ENCODE measurements at places on chromosomes 6 and 20.

DNA sequence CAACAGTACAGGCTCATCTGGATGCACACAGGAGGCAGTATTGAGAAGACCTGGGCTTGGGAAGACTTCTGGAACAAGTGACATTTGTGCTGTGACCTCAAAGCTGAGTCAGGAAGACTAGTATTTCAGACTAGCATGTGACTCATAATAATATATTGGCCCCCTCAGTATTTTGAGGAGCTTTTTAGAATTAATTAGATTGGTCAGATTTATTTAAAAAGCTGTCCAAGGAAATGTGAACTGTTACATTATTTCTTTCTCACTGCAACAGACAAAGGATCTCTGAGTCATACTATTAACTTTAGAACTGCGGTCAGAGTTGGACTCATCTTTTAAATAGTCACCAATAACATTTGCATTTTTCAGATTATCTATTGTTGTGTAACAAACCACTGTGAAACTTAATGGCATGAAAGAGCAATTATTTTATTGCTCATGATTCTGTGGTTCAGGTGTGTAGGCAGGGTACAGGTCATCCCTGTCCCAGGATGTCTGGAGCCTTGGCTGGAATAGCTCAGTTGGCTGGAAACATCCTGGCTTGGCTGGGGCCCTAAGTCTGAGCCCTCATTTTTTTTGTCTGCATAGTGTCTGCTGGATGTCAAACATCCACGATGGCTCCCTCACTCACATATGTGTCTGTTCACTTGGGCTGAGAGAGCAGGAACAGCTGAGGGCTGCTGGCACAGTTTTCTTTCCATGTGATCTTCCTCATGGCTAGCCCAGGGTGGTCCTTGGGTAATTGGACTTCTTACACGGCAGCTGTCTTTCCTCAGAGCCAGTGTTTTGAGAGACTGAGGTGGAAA, 46.9 kb downstream of the MAP3K4 start:
- DNase-seq, result no peak

DNA sequence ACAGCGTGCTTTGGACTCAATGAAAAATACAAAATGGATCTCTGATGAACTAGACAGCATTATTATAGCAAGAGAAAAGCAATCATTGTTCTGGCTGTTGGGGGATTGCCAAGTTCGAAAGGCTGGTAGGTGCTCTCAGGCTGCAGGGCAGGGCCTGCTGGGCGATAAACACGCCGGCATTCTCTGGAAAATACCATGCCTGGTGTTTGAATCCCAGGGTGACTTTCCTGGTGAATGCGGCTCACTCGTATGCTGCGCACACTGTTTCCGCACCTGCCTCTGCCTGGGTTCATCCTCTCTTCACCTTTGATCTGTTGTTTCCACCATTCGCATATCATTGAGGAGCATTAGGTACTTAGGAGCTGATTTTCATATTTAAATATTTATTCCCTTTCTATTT, 37.4 kb downstream of the GCNT2 start:
- no peak for DNase-seq

GRCh38 chr6:43860285-43860684, 90.3 kb downstream of the VEGFA start:
- DNase-seq, result no peak

- DNase-seq, result no peak
These were observed 587.9 kb downstream of the C6orf118 start for GRCh38 chr6:164721460-164721859.

GRCh38 chr20:1327827-1328679, 886 bp downstream of the SDCBP2 start:
- DNase-seq, result no peak

- DNase-seq, result no peak
These were observed 2.6 kb upstream of the SIRPB1 start for GRCh38 chr20:1622450-1622849.

DNA sequence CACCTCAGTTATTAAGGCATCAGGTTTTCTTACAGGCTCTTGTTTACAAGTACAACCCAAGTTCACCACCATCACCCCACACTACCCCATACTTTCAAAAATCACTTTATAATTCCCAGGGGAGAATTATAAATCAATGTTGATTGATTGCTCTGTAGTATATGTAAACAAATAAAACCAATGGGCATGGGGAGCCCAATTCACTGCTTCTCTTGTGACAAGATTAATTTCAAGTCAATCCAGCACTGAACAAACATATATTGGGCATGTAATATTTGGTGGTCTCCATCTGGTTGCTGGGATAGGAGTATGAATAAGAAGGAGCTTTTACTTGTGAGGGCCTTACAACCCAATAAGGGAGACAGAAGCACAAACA, 95.8 kb downstream of the CLVS2 start:
- DNase-seq, result no peak

DNA sequence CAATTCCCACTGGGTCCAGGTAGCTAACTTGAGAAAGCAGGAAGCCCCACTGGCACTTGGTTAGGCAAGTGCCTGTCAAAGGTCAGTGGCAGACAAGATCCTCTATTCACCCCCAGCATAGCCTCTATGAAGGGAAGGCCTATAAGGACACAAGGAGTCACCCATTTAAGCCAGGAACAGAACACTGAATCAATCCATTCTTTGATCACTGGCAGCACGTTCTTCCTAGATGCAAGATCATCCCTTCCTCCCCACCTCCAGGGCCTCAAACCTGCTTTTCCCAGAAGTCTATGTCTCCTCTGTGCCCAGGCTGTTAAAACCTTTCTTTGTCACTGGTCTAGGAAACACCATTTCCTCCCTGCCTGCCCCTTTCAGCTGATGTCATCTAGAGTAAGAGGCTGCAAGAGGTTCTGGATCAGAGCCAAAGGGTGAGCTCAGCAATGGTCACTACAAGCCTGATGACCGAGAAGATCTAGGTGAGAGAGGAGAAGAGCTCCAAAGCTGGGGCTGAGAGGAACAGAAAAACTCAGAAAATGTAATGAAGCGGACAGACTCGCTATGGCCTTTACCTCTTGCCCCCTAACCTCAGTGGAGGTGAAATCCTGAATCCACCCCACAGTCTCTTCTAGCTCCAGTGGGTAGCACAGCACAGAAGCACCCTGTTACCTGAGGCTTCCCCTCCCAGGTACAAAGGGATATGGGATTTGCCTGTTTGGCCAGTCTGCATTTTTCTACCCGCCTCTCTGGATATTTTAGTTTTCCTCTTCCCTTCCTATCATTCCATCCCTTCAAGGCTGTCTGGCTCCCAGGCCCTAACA, 1.8 kb downstream of the GTPBP2 start:
- no peak for DNase-seq

DNA sequence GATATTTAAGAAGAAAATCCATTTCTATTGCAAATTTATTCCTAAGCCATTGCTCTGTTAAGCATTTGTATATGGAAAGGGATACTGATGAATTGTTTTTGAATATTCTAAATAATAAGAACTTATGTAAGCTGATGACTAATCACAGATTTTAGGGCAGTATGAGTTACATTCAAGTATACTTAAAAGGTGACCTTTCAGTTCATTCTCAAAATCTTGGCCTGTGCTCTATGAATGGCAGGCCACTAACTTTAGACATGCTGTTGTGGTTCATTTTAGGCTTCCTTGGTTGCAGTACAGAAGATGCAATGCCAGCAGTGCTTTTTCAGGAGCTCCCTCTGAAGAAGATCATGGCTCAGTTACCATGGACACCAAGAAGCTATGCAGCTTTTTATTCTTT, 380.4 kb downstream of the CENPW start:
- no peak for DNase-seq

Data from CD8-positive, alpha-beta T cell (primary cell).